C1 segment of cervical spinal cord (tissue), 14 donors: ENCODE measurements at places on chromosomes 11 and 22.

- no peak for DNase-seq
Measured at GRCh38 chr11:132447761-132448160, 1077.3 kb downstream of the NTM start.

DNA sequence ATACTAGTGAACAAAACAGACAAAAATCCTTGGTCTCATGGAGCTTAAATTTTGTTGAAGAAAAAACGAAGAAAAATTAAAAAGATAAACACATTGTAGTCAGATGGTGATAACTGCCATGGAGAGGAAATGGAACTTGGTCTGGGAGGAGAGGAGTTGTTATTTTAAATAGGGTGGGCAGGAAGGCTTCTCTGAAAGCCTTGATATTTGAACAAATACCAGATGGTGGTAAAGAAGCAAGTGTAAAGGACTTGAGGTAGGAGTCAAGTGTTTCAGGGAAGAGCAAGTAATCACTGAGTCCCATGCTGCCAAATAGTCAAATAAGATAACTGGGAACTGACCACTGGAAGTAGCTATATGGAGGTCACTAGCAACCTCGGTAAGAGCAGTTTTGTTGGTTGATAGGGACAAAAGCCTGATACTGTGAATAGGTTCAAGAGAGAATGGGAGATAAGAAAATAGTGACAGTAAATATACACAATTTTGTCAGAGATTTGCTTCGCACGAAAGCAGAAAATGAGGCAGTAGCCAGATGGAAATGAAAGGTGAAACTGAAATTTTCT, 55.1 kb downstream of the SESN3 start:
- DNase-seq: no peak

DNA sequence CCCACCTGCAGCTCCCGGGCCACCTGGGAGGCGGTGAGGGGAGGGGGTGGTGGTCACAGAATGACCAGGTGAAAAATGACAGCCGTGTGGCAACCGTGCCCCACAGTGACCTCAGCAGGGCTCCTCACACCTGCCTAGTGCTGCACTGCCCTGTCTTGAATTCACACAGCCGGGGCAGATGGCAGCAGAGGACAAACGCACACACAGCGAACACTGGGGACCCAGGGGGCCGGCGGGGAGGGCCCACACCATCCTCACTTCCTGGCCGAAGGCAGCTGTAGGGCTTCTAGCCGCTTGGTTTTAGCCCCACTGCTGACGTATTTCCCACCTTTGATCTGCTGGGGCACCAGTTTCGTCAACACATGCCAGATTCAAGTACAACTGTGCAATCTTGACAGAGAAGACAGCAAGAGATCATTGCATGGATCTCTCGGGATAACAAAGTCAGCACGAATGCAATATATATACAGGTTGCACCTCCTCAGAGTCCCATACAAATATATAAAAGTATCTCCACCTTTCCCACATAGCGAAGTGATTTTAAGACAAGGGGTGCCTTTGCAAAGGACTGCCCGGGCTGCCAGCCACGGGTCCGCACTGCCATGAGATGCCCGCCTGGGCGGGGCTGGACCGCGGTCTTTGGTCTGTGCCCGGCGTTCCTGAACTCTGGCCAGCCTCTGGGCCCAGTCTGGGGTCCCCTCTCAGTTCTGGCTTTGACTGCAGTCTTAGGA, 26.9 kb downstream of the TRMU start:
- DNase-seq: no peak

GRCh38 chr11:62556875-62557631, 10.4 kb upstream of the AHNAK start:
- no peak for DNase-seq

DNA sequence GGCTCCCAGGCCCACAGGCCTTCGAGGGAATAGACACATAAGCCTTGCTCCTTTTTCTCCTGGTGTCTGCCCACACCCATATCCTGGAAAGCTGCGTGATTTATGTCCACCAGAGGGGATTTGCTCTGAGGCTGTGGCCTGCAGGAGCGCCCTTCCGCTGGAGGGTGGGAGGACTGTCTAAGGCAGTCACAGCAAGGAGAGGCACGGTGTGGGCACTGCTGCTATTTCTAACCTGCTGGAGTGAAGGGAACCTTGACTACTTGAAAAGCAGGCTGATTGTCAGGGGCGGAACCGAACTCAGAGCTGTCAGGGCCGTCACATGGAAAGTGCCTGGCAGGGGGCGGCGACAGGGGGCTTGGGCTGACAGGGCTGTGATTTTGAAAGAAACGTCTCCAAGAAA, 3.7 kb downstream of the UPB1 start:
- no peak for DNase-seq

DNA sequence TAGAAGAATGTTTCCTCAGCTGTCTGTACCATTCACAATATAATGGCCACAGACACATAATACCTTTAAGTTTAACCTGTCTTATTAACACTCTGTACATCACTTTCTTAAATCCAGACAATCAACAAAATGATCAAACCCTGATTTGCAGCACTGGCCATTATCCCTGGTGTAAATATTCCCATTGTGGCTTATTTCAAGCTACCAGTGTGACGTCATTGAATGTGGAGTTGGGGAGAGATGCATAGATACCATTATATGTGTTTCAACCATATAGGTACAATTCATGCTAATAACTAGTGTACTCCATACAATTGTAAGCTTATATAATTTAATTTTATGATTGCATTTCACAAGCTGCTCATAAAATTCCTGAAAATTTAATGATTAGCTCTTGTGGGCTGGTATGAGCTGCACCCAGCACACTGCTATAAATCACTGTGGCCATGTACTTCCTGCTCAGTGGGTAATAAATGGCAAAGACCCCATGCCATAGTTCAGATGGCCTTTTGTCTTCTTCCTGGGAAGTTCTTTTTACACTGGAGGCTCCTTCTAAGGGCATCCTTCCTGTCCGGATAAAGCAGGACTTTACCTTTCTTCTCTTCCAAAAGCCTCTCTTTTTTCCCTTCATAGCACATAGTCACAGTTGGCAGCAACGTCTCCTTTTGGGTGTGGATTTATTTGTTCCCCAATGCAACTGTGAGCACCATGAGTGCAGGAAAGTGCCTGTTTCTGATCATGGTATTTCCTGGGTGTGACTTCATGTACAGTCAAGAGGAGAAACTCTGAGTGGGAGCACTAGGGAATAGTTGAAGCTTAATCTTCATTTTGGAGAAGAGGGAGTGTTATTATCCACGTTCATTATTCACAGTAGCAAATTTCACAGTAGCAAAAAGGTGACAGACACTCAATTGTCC, 87.8 kb downstream of the MIAT start:
- DNase-seq: no peak

DNA sequence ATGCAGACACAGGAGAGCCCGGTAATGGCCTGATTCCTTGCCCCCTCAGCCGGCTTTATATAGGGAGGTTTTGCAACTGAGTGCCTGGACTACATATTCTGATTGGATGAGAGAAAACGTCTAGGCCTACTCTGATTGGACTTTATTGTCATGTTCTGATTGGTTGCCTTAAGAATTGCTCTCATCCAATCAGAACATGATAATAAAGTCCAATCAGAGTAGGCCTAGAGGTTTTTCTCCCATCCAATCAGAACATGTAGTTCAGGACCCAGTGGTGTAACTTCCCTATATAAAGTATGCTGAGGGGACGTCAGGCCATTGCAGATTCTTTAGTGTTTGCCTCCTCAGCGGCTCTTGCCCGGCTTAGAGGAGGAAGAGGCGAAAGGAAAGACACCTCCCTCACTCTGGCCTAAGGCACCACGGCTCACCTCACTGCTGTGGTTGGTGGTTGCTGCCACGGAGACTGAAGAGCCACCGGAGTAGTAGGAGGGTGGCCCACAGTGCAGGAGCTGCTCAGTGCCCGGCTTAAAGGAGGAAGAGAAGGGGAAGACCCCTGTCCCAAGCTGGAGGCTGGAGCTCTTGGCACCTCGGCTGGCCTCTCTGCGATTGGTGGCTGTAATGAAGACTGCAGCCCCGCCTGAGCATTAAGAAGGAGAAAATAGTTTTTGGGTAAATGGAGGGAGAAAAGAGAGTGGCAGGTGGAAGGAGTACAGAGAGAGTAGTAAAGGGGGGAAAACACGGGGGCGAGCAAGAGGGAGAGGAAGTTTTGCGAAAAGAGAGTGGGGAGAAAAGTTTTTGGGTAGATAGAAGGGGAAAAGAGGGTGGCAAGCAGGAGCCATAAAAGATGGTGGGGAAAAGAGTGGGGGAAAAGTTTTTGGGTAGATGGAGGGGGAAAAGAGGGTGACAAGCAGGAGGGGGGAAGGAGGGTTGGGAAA, 116.7 kb upstream of the SERPIND1 start:
- DNase-seq: no peak

GRCh38 chr11:9691865-9692264, 28.0 kb downstream of the SWAP70 start:
- DNase-seq: no peak

DNA sequence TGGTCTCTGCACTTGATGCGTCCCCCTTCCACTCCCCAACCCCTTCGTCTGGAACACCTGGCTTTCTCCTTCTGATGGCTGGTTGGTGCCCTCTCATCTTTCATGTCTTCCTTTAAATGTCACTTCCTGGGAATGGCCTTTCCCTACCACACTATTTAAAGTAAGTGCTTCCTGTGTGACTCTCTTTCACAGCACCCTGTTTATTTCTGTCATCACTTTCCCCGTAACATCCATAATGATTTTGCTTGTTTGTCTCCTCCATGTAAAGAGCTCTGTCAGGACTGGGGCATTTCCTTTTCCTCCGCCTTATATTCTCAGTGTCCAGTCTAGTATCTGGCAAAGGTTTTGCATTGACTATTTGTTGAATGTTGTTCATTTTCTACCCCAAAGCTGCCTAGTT, 143.0 kb downstream of the DBX1 start:
- no peak for DNase-seq

- no peak for DNase-seq
Measured at GRCh38 chr22:22076932-22077703, 94.5 kb upstream of the TOP3B start.

DNA sequence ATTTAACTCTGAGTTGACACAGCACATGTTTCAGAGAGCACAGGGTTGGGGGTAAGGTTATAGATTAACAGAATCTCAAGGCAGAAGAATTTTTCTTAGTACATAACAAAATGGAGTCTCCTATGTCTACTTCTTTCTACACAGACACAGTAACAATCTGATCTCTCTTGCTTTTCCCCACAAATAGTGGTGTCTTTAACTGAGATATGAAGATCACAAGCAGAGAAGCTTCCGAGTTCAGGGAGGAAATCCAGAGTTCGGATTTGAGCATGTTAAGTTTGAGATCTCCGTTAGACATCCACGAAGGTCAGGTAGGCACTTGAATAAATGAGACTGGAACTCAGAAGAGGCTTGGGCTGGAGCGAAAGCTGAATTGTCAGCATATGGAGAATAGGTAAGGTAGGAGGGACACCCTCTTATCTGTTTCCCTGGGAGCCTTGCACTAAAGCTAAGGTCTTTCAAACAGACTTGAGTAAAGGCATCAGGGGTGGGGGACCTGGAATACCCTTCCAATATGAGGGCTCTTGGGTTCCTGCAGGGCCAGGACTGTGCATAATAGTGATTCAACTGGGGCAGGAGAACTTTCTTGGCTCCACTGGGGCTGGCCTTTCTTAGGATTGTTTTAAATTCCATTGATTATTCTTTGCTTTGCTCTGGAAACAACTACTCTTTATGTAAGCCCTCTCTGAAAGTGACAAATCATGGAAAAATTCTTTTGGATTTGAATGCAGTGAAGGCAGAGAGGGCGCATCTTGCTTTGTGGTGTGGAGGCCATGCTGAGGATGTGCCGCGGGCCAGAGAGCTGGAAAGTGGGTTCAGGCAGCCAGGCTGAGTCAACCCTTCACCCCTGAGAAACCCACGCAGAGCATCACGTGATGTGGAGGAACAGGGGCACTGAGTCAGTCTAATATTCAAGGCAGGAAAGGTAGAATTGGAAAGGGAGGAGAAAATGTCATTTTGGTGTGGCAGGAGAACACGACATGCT, 62.7 kb upstream of the AMPD3 start:
- DNase-seq: no peak

GRCh38 chr11:11148596-11148995, 204.5 kb downstream of the CSNK2A3 start:
- no peak for DNase-seq

GRCh38 chr22:35425971-35426800, 26.2 kb downstream of the MCM5 start:
- no peak for DNase-seq

DNA sequence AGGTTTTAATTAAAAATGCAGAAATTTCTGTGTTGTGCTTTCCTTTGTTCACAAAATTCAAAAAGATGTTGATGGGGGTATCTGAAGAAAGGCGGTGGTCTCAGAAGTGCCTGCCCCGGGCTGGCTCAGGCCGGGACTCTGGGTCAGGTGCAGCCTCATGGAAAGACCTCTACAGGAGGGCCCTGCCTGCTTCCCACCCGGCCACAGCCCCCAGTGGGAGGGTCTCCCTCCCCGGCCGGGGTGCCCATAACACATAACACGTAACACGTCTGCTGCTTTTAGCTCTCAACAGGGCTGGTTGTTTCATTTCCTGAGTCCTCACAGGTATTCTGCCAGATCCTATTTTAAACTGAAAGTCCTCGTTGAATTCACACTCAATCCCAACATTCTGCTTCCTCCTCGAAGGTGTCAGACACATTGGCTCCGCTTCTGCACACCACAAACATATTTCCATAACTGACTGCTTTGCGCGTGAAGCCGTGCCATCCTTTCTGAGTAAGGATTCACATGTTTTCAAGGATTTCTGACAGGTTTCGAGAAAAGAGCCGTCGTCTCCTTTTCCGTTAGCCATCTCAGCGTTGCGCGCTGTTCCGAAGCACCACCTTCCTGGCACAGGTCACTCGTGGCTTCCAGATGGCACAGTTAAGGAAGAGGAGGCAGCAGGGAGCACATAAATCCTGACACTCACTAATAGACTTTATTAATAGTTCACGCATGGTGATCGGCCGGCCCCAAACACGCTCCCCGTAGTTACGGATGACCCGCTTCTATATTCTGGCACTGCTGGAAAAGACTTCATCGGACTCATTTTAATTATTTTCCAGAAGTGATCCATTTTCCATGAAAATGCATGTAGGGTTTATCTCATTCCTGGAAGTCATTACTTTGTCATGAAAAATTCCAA, 569.3 kb downstream of the BRD1 start:
- no peak for DNase-seq

- DNase-seq: no peak
Measured at GRCh38 chr11:2551131-2551530, 106.3 kb downstream of the KCNQ1 start.

GRCh38 chr11:114295676-114296604, at the start of gene NNMT:
TSS of gene NNMT (plus strand) at chr11:114296399. CDS start at chr11:114296557, 158 bp downstream.
- no peak for DNase-seq

DNA sequence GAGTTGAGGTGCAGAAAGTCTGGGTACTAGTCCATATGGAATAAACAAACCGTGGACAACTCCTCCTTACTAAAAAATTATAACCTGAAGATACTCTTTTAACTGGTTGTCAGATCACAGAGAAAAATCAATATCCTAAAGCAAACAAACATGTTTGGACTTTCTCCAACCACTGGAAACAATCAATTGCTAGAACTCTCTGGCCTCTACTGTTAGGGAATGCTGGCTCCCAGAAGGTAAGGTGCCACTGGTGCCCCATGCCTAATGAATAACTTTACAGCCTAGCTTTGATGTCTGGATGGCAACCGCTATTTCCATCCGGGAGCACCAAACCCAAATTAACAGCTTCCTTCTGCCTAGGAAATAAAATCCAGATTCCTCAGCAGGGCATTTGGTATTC, 74.5 kb downstream of the AMBRA1 start:
- no peak for DNase-seq

GRCh38 chr11:38971141-38971540, 2373.1 kb upstream of the RAG2 start:
- DNase-seq: no peak
